ENCODE measurements at places on chromosomes 12 and 14.

DNA sequence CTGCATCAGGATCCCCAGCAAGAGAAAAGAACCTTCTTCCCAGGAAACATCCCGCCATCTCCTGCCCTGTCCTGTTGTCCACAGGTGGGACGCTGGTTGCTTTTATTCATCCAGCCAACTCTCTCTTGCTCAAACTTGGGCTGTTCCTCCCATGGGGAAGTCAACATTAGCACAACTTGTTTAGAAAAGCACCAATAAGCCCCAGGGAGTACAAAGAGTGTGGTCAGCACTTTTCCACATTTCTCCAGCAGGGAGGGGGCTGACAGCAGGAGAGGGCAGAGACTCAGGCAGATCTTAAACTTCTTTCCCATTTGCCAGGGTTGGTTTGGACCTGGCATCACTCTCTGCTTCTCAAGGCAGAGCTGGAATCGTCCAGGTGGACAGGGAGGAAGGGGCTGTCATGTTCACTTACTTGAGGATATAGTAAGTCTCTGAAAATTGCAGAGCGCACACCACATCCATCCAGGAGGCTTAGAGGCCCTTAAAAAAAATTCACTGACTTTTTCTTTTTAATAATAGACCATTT is 74.9 kb downstream of the RBM19 start:
- no peak for DNase-seq

DNA sequence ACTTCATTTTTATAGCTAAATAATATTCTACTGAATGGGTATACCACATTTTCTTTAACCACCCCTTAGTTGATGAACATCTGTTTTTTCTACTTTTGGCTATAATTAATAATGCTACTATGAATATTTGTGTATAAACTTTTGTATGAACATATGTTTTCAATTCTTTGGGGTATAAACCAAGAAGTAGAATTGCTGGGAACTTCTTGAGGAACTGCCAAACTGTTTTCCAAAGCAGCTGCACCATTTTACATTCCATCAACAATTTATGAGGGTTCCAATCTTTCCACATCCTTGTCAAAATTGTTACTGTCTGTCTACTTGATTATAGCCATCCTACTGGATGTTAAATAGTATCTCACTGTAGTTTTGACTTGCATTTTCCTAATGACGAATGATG is 221.8 kb downstream of the PRKD1 start:
- DNase-seq, result no peak

DNA sequence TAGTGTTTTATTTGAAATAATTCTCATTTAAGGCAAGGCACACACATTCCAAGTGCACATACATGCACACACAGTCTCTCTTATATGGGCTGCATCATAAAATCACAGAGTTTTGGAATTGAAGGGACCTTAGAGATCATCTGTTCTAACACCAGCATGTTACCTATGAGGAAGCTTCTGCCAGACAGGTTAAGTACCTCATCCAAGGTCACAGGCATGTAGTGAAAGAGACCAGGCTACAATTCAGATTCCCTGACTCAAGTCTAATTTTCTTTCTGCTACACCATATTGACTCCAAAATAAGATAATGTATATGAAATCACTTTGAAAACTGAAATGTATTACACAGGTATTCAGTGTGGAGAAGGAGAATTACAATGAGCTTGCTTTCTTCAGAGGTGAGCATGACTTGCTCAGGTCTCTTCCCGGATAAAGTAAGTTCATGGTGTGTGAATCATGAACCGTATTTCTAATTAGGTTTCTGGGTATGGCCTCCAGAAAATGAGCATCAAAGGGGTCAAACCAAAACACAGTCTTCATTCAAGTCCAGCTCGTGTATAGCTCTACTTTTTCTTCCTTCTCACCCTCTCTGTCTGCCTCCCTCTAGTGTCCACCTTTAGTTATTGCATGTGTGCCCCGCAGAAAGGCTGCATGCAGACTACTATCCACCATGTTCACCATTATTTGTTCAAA is 411.9 kb downstream of the FUT8 start:
- DNase-seq, result peak; percentile 79

DNA sequence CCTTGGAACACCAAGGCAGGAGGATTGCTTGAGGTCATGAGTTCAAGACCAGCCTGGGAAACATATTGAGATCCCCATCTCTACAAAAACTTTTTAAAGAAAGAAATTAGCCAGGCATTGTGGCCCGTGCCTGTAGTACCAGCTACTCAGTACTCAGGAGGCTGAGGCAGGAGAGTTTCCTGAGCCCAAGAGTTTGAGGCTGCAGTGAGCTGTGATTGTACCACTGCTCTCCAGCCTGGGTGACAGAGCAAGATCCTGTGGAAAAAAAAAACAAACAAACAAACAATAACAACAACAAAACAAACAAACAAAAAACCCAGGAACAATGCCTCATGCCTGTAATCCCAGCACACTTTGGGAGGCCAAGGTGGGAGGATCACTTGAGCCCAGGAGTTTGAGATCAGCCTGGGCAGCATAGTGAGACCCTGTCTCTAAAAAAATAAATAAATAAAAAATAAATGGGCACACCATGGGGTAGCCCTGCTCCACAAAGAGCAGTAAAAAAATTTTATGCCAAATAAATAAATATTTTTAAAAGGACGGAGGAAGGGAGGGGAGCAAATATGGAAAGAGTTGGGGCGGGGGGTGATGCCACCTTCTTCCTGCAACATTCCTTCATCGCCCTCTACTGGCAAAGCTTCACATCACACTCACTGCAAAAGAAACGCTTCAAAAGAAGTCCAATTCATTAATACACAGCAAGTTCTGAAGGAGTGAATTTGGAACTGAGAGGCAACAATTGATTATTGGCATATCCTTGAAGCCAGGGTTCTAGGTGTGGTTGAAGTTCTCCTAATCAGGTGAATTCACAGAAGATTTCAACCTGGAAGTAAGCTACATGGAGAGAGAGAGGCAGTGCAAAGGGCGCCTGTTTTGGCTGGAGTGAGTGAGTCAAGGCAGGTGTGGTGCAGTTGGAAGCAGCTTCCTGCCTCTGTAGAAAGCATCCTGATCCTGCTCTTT is 8.8 kb upstream of the GNPTAB start:
- peak; percentile 63 for DNase-seq

DNA sequence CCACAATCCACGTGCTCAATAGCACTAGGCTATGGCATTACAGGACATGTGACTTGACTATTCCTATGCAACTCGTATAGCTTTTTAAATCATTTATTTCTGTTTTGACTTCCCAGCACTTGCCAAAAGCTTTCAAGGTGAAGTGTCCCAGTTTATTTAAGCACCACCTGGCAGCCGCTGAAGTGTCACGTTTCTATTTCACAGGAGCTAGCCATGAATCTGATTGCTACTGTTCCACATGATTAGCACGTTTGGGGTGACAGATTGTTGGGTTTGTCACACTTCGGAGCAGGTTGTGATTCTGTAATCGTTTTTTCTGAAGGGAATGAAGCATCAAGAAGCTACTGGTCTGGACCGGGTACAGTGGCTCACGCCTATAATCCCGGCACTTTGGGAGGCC is 39.9 kb upstream of the BICDL1 start:
- DNase-seq, result no peak

- no peak for DNase-seq
Measured at GRCh38 chr12:56029166-56029519, 8.3 kb downstream of the IKZF4 start.

DNA sequence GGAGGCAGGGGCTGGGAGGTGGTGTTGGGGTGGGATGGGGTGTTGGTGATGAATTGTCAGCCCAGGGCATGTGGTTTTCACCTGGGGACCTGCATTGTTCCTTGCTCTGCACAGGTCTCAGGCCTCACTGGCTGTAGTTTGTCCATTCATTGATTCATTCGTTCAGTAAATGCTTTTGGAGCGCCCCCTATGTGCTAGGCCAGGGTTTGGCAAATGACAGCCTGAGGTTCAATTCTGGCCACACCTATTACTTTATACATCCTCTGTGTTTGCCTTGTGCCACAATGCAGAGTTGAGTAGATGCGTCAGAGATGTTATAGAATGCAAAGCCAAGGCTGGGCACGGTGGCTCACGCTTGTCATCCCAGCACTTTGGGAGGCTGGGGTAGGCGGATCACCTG is 4.7 kb downstream of the ADCK1 start:
- DNase-seq, result no peak

DNA sequence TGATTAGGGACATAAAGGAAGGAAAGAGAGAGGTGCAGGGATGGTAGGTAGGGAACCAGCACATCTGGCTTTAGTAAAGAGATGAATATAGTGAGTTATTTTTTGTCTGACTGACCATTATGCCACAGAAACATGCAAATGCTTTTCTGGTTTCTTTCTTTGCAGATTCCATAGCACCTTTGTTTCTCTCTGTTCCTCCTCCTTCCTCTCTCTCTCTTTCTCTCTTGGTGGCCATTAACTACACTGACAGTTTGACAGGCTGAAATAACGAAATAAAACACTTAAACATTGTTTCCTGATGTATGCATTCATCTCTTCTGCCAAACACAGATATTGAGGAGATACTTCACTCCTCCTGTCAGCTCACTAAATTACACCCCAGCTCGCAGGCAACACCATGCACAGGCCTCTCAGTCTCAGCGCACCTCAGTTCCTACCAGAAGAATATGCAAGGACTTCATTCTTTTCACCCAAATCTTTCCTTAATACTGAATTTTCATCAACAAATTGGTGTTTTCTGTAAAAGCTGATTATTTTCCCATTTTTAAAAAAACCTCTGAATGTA is 406.9 kb upstream of the SOX5 start:
- no peak for DNase-seq

DNA sequence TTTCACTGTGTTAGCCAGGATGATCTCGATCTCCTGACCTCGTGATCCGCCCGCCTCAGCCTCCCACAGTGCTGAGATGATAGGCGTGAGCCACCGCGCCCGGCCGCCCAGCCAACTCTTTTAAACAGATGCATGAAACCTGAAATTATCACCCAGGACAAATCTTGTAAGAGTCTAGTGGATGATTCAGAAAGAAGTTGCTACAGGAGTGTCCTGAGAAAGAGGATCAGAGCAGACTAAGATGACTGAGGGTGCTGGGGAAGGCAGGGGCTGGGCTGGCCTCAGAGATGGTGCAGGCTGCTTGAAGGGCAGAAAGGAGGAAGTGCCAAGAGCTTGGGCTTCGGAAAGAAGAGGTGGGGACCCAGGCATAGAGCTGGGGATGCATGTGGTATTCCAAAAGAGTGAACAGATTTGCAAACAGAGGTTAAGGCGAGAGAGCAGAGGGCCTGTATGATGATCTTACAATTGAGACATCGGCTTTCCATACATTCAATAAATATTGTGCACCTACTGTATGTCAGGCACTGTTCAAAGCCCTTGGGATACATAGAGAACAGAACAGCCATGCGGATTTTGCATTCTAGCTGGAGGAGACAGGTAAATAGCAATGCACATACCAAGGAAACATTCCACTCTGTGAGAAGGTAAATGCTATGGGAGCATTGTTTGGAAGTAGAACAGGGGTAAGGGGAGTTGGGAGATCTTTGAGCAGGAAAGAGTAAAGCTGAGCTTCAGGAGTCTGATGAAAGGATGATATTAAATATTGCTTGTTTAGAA is 7.4 kb upstream of the CD9 start:
- no peak for DNase-seq

DNA sequence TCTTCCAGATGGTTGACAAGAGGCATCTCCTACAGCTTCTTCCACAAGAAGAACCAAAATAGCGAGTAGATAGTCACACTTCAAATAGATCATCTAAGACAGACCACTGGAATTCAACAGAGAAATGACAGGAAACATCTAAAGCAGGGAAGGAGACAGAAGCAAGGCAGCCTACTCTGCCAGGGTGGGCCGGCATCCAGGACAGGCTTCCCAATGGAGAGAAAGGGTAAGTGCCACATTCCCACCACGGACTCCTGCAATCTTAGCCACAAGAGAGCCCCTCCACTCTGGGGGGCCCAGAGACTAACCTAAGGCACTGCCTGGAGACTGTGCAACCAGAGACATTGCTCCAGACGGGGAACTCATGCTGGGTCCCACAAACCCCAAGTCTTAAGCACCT is 154.5 kb downstream of the NDUFA12 start:
- no peak for DNase-seq

- DNase-seq, result no peak
Measured at GRCh38 chr12:68932128-68932960, 627 bp downstream of the CPM start.

DNA sequence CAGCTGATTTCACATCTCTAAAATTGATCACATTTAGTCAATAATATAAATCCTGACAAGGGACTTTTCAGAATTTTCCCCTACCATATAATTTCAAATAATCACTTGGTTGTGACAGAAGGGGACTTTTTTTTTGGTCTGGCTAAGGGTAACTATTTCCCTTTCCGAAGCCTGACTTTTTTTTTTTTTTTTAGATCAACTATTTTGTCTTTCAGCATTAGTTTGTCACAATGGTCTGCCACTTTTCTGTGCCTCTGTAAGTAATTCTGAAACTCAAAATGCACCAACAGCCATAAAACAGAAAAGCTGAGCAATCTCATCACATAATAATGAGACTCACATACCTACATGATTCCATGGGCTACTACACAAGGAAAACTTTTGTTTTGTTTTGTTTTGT is 266.4 kb downstream of the SSPN start:
- no peak for DNase-seq

DNA sequence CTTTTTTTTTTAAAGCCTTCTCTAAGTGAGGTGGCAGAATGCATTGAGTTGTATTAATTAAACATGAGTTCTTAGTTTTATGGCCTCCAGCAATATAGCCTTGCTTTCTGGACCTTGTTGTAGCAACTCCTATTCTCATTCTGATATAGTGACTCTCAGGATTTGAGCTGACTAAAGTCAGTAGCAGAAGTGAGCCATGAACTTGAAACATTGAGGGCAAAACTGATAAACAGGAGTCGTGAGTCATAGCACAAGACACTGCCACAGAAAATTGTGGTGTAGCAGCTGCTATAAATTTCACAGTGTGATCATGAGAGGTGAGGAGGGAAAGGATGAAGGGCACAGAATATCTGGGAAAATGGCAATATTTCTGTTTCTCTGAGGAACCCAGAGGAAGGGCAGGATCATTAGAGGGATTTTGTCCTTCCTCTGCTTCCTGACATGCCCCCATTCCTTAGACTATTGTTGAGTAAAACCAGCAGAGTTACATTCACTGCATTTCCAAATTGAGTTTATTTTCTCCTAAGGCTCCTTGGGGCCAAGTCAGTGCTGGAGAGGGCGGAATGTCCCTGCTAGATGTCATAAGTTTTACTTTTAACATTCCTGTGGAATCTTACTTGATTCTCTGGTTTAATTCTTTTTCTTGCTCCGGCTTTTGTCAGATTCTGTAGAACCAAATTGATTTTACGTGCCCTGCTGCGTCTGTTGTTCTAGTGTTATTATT is 7.5 kb downstream of the KLRG1 start:
- DNase-seq, result no peak

DNA sequence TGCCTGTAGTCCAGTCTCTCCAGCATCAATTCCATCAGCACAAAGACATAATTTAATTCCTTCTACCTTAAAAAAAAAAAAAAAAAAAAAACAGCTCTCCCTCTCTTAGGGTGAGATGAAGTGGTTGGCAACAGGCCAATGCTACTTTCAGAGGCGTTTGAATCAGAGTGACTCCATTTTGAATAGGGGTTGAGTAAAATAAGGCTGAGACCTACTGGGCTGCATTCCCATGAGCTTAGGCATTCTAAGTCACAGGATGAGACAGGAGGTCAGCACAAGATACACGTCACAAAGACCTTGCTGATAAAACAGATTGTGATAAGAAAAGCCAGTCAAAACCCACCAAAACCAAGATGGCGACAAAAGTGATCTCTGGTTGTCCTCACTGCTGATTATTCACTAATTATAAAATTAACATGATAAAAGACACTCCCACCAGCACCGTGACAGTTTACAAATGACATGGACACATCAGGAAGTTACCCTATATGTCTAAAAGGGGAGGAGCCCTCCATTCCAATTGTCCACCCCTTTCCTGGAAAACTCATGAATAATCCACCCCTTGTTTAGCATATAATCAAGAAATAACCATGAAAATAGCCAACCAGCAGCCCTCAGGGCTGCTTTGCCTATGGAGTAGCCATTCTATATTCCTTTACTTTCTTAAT is 6.9 kb upstream of the TCL1B start:
- no peak for DNase-seq
